ENCODE measurements at places on chromosomes 16 and 17.

DNA sequence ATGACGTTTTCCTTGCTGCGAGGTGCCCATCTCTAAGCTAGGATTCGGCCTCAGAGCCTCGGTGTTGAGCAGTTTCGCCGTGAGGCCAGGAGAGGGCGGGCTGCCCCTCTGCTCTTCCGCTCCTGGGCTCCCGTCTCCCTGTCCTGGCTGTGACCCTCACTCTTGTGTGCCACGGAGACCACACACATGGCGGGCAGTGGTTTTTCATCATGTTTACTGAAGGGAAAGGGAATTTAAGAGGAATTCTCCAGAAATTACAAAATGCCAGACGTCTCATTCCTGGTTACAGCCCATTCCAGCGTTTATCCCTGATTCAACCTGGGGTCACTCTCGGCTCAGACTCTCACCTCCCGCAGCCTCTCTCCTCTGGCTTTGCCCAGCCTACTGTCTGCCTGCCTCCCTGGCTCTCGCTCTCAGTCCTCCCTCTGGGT lies 96.8 kb upstream of the ELAC2 start:
- no peak for DNase-seq

DNA sequence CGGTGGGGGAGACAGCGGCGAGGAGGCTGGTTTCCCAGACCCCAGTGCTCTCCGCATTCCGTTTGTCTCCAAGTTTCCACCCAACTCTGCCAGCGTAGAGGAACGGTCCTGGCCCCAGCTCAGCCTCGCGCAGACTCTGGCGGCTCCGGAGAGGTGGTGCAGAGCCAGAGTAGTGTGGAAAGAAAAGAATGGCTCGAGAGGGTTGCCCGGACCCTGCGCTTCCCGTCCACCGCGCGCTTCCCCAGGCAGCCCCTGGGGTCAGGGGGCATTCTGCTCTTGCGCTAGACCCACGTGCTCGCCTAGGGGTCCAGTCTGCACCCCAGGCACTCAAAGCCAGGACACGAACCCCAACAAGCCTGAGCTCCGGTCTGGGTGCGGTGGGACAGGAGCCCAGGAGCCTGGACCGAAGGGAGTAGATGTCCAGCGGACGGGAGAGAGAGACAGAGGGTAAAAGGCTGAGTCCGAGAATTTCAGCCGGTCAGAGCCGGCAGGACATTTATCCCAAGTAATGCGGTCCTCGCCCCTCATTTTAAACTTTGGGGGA lies 3.8 kb downstream of the PMP22 start:
- DNase-seq = no peak

- DNase-seq = no peak
Measured at GRCh38 chr17:22692066-22692805, 999.9 kb downstream of the KCNJ18 start.

- no peak for DNase-seq
Measured at GRCh38 chr16:57144027-57144426, 41.8 kb downstream of the PSME3IP1 start.

DNA sequence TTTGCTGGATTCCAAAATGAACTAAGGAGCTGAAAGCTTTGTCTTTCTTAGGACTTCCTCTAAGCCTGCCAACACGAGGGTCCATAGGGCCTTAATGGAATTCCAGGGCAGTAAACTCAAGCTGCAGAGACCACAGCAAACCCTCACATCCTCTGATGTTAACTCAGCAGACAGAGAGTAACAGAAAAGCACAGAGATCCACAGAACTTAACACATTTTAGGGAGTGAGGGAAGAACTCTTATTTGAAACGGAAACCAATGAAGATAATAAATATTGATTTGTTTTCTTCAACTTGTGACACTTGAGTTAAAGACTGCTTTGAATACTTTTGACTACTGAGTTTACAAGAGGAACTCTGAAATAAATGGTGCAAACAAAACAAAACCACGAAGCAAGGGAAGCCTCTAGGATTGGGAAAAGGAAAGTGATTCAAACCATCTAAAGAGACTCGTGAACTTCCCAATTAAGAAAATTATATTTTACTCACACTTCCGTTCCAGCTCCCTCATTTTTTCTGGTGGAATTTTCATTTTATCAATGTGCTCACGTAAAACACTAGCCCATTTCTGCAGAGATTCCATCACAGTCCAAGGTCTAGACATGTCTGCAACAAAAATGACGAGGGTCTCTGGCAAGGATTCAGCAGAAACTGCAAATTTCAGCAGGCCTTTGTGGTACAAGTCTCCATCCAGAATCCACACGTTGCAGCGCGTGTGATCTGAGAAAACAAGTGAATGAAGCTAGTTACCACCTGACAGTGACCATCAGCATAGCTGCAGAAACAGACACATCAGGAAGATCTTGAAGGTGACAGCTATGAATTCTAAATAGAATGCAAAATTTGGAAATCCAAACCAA lies 9.2 kb downstream of the DYNC1LI2 start:
- DNase-seq = no peak

GRCh38 chr17:42184713-42185620 lies at the start of gene HCRT:
TSS of gene HCRT (minus strand) at chr17:42185452. CDS start at chr17:42185365, 87 bp downstream.
- no peak for DNase-seq

GRCh38 chr16:4172070-4172469 lies 55.8 kb upstream of the ADCY9 start:
- DNase-seq = no peak

DNA sequence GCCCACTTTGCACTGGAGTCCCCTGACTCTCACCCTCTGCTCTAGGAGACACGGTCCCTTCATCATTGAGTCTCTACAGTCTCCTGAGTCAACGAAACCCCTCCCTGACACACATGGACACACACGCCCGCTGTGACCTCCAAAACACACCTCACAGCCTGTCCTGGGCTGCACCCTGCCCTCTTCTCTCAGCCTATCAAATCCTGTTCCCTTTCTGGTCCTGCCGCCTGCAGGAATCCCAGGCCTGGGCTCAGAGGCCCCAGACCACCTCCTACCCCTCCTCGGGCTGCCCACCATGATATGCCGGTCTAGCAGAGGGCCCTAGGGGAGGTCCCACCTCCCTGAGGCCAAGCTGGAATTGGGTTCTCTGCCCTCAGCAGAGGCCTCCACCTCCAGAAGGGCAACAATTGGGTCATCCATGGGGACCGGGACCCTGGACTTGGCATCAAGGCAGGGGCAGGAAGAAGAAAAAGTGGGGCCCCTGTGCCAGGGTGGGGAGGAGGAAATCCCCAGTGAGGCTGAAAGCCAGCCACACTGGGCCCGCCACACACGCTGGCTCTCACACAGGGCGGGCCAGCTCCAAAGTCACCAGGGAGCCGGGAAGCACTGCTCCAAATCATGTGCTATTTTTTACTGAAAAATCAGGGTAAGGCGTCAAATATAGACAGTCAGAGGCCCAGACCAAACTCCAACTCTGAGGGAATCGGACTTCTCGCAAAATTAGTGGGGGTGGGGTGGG lies 3.4 kb downstream of the PPP1R9B start:
- DNase-seq = no peak

DNA sequence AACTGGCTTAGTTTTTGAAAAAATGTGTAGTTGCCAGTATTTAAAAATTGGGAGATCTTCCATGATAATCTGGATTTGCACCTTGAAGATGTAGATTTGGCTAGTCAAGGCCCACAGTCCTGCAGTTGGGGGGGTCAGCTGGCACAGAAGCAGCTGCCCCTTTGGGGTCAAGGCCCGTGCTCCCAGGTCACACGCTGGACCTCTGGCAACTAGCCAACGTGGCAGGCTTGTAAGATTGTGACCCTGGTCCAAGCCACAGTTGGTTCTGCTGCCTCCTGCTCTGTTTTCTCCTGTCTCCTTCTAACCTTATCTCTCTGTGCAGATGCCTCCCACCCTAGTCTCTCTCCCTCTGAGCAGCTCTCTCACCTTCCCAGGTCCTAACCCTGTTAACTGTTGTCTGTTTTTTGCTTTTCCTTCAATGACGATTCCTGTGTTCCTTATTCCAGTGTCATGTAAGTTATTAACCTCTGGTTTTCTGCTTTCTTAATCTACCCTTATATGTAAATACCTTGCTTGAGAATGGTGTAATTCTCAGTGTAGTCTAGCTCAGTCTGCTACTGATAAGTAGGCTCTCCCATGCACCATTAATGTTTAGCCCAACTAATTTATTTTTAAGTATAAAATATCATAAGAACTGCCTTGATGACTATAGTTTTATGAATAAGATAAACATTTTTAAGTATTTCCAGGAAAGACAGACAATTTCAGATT lies 27.9 kb downstream of the CLEC16A start:
- no peak for DNase-seq

- DNase-seq = no peak
Measured at GRCh38 chr16:83903751-83904150, 4.8 kb downstream of the MLYCD start.

DNA sequence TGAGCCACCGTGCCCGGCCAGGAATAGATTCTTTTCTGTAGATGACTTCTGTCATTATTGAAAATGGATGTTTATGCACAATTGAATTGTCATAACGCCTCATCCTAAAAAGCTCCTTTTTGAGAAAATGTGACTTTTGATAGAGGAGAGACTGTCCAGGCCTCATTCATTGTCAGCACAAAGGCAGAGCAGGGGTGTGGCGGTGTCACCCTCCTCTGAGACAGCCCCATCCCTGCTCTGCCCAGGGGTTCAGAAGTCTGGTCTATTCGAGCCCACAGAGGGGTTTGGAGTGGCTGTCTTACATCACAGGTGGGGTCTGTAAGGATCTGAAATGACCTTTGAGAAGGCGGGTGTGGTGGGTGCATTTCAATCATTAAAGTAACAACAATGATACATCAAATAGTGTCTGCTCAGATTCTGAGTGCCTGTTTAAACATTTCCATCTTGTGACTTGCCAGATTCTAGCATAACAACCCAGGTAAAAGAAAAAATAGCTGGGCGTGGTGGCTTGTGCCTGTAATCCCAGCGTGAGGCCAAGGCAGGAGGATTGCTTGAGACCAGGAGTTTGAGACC lies 161.0 kb downstream of the SEC14L1 start:
- DNase-seq = no peak

DNA sequence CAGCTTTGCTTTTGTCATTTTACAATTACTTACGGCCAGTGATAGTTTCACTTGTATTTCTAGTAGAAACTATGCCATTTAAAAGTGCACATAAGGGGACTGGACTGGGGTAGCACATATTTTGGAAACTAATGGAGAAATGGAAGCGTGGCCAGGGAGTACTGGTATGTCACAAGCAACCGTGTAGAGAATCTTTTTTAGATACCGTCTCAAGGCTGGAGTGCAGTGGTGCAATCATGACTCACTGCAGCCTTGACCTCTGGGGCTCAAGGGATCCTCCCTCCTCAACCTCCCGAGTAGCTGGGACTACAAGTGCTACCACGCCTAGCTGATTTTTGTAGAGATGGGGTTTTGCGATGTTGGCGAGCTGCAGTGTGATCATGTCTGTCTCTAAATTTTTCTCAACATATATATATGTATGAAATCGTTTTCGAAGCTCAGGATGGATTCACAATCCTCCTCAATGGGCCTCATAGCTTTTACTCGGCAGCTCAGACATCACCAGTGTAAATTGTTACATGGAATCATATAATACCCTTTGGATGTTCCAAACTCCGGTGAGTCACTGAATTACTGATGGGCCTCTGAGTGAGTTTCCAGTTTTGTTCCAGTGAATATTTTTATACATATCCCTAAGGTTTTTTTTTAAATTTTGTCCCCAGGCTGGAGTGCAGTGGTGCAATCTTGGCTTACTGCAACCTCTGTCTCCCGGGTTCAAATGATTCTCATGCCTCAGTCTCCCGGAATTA lies 51.7 kb downstream of the ZNF778 start:
- DNase-seq = no peak

DNA sequence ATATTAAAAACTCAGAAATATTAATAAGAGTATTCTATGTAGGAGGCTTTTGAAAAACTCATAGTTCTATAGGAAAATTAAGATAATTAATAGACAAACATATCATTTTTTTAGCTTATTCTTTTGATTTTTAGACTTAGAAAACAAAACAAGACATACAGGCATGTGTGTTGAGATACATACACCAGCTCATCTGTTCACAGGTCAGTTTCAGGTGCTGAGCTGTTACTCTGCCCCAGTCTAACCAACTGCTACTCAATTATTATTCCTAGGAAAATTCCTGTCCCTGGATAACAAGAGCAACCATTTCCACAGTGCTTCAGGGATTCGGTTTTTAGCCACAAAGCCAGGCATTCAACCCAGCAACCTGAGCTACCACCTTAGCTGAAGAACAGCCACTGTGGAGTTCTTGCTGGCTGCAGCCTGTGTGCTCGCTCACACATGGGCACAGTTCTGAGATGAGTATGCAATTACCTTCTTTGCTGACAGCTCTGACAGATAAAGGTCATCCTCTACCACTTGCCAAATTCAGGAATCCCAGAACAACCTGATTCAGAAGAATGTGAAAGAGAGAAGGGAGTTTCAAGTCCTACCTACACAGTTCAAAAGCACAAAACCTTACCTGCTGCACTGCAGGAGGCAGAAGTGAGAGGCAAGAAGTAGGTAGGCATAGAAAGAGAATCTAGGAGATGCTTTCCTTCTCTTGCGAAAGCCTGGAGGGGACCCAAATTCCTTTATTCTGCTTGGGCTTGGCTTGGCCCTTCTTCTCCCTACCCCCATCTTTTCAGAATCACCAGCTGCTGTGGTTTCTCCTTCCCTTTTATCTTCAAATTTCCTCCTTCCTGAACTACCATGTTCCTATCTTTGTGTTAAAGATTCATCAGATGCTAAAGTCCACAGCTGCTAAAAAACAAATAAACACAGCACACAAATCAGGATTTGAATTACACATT lies 62.7 kb downstream of the TEX2 start:
- DNase-seq = no peak

GRCh38 chr17:63029541-63029940 lies 63.5 kb downstream of the TANC2 start:
- DNase-seq = no peak

DNA sequence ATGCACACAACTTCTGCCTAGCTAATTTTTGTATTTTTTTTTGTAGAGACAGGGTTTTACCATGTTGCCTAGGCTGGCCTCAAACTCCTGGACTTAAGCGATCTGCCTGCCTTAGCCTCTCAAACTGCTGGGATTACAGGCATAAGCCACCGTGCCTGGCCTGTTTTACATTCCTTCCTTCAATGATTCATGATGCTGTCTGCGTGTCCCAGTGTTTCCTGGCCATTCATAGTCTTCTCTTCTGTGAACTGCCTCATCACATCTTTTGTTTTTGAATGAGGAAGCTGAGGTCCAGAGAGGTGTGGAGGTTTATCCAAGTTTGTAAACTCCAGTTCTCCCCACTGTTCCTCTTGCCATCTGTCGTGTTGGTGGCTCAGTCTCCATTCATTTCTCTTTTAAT lies 64.5 kb upstream of the MED9 start:
- no peak for DNase-seq

GRCh38 chr17:16002708-16003260 lies 3.2 kb downstream of the TTC19 start:
- no peak for DNase-seq

DNA sequence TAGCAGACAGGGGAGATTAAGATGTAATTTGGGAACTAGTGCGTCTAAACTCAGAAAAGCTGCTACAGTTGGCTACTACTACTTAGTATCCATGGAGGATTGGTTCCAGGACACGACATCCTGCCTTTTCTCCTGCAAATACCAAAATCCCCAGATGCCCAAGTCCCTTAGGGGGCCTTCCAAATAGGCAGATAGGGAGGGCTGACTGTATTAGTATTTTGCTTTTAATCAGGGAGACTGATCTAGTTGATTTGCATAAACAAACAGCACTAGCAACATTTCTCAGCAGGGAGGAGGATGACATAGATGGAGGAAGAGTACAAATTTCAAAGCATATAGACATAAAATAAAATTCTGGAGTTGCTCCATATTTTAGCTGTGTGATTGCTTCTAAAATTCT lies 621.6 kb upstream of the GOT2 start:
- no peak for DNase-seq

- no peak for DNase-seq
Measured at GRCh38 chr17:74390680-74391653, 23.7 kb downstream of the GPR142 start.

All from left renal pelvis (tissue), 4 donors.